CD4-positive, alpha-beta memory T cell (primary cell): ENCODE measurements at places on chromosomes 11 and 22. TPM values are rescaled to one million over a fixed set of nuclear protein-coding genes. Genes with fewer than 3 reads are reported as not detected.

The CTSW gene
- 30.4 TPM for total RNA-seq

The SMC1B gene
- total RNA-seq = 0.08 TPM

The SHISAL1 gene
- total RNA-seq = not detected

The RNF214 gene
- 50.1 TPM for total RNA-seq

The ENTHD1 gene
- 0.26 TPM for total RNA-seq

The MS4A3 gene
- not detected for total RNA-seq

The TLCD5 gene
- total RNA-seq = 0.70 TPM

The ME3 gene
- 1.3 TPM for total RNA-seq

The OR8G1 gene
- not detected for total RNA-seq

The GAL3ST1 gene
- total RNA-seq = 1.4 TPM

The KRTAP5-10 gene
- total RNA-seq = not detected

The C1QTNF4 gene
- 0.44 TPM for total RNA-seq

The MAPK8IP1 gene
- 0.86 TPM for total RNA-seq

The PRAME gene
- total RNA-seq = not detected

The TBX1 gene
- total RNA-seq = not detected

The LRRC74B gene
- total RNA-seq = not detected

The RAB1B gene
- 76.4 TPM for total RNA-seq

The OR8U1 gene
- total RNA-seq = not detected

The NAALAD2 gene
- total RNA-seq = not detected

The POU2AF1 gene
- total RNA-seq = 0.47 TPM

The ROBO4 gene
- total RNA-seq = not detected

The PNPLA5 gene
- total RNA-seq = not detected

The LMO2 gene
- total RNA-seq = 0.47 TPM

The KCNJ11 gene
- not detected for total RNA-seq

The PHETA2 gene
- total RNA-seq = 1.9 TPM

The ACR gene
- total RNA-seq = not detected

The RIBC2 gene
- not detected for total RNA-seq

The MRGPRF gene
- total RNA-seq = not detected

The CRYBB2 gene
- total RNA-seq = not detected

The RASL10A gene
- total RNA-seq = 0.36 TPM

The KCNK4 gene
- not detected for total RNA-seq

The SMIM35 gene
- 0.55 TPM for total RNA-seq

The LSP1 gene
- total RNA-seq = 324 TPM

The BIK gene
- total RNA-seq = 2.5 TPM

The FREY1 gene
- 4.8 TPM for total RNA-seq

The MTMR3 gene
- total RNA-seq = 68.6 TPM

The GPHA2 gene
- 0.47 TPM for total RNA-seq

The SLC5A1 gene
- not detected for total RNA-seq

The PIH1D2 gene
- total RNA-seq = not detected

The TNNT3 gene
- total RNA-seq = 10.5 TPM

The CRYBB3 gene
- not detected for total RNA-seq
